GM12892 (cell line): ENCODE measurements at places on chromosomes 2 and 18.

- DNase-seq, result no peak
These were observed 113.1 kb upstream of the SLC38A11 start for GRCh38 chr2:165068487-165068757.

- DNase-seq, result no peak
These were observed 17.1 kb upstream of the THUMPD2 start for GRCh38 chr2:39796134-39796533.

GRCh38 chr2:199449956-199450355 lies 7.8 kb downstream of the SATB2 start:
- DNase-seq, result no peak

GRCh38 chr2:227536445-227536844 lies 62.2 kb upstream of the SCYGR2 start:
- DNase-seq, result no peak
